ENCODE measurements at places on chromosomes 2 and 18.

GRCh38 chr2:14245901-14246300 lies 386.6 kb upstream of the LRATD1 start:
- DNase-seq = no peak

DNA sequence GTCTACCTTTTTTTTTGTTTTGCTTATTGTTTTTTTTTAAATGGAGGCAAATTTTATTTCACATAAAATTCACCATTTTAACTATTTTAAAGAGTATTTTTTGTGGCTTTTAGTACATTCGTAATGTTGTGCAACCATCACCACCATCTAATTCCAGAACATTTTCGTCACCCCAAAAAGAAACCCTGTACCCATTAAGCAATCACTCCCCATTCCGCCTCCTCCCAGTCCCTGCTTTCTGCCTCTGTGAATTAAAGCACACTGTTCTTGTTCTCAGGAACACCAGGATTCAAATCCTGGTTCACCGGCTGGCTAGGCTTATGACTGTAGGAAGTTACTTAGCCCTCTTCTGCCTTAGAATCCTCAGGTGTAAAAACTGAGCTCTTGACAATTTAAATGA lies 36.9 kb upstream of the EPAS1 start:
- DNase-seq = no peak

- no peak for DNase-seq
Measured at GRCh38 chr2:217749008-217749407, 253.8 kb downstream of the TNS1 start.

DNA sequence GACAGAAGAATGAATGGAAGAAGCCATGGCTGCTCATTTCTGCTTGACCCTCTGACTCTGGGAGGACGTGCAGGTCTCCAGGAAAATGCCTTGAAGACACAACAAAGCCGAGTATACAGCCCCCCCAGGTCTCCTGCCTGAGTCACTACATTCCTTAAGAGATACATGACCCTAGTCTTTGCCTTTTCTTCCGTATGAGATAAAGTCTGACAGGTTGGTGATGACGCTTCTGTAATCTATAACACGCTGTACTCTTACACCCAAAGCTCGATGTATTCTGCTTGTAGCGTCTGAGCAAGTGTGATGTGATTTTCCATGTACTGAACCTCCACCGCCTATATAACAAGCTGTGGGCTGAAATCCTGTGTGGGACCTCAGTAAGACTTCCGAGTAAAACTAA lies 77.3 kb downstream of the KCTD1 start:
- DNase-seq = no peak

GRCh38 chr18:76351961-76352581 lies 143.0 kb downstream of the ZNF516 start:
- DNase-seq = no peak

DNA sequence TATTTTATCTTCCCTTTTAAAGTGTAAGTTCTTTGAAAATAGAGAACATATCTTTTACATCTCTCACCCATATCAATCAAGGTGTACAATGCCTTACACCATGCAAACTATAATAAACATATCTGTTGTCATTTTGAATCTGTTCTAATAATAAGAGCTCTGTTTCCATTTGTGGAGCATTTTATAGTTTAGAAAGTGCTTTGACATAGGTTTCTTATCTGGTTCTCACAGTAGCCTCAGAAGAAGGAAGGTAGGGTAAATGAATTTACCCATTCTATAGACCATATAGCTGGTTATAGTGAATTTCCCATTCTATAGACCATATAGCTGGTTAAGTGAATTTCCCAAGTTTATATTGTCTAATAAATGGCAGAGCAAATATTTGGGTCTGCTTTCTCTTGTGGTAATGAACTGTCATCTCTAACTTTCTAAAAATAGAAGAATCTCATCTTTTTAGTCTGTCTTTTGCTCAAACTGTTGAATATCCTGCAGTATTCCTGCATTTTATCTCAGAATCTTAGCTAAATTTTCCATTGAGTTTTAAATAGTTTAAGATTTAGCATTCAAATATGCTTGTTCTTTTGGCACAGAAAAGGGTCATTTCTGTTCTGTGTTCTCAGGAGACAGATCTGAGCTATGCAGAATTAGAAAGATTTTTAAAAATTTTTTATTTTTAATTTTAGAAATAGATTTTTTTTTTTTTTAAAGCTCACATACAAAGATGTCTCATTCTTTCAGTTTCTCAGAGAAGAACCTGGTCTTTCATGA lies 80.7 kb upstream of the STON1 start:
- DNase-seq = no peak

DNA sequence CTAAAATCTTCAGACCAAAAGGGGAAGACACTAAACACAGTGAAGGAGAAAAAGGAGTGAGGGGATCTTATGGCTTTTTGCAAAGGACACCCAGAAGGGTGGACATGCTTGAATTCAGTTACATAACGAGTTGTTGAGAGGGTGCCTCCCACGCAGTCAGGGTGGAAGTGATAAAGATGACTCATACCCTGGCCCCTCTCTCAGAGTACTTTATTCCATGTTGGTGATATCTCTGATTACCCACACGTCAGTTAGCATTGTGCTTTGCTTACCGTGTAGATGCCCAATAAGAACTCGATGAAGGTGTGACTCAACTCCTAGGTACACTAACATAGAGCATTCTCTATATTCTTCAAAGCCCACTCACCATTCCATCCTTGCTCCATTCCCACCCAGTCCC lies 44.4 kb downstream of the EN1 start:
- no peak for DNase-seq

- DNase-seq = peak; percentile 76
Measured at GRCh38 chr2:147082850-147083522, 761.8 kb upstream of the ACVR2A start.

DNA sequence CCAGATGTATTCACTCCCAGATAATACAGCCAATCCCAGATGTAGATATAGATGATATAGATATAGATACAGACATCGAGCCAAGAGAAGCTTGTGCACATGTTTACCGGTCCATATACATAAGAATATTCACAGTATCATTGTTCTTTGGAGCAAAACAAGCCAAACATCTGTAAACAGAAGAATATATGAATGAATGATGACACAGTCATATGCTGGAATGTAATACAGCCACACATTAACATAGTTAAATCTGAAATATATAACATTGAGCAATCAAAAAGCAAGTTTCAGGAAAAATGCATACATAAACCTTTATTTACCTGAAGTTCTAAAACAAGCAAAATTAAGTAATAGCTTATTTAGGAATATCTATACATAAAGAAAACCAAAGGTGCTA lies 182.5 kb downstream of the TXNL1 start:
- DNase-seq = no peak

- DNase-seq = no peak
Measured at GRCh38 chr2:24632172-24632571, 141.1 kb downstream of the NCOA1 start.

DNA sequence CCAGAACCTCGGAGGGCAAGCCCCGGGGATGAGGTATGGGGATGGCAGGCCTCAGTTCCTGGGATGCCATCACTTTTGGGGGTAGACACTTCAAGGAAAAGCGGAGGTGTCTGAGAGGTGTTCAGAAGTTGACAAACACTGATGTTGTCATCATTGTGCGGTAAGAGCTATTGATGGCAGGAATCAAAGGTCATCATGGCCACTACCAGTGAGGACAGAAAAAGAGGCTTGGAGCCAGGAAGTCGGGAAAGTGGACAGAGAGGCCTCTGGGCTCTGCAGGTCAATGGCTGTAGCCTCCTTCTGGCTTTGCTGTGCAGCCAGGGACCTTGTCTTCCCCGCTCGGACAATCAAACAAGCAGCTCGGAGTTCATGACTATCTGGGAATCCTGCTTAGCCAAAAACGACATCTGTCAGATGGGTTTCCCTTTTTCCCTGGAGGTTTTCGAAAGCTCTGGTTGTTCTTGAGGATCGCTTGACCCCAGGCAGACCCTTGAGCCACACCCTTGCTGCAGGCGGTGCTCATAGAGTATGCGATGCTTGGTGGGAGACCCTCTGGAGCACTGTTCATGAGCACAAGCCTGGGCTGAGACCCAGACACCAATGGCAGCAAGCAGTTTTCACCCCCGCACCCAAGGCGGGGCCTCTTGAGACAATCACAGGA lies 19.4 kb downstream of the ACKR3 start:
- no peak for DNase-seq

GRCh38 chr2:234577191-234577590 lies 80.3 kb upstream of the ARL4C start:
- no peak for DNase-seq

GRCh38 chr2:227871375-227871791 lies at the start of gene DAW1:
DAW1 (plus strand) TSS chr2:227871631; CDS start chr2:227871690, 59 bp downstream.
- peak; percentile 15 for DNase-seq

DNA sequence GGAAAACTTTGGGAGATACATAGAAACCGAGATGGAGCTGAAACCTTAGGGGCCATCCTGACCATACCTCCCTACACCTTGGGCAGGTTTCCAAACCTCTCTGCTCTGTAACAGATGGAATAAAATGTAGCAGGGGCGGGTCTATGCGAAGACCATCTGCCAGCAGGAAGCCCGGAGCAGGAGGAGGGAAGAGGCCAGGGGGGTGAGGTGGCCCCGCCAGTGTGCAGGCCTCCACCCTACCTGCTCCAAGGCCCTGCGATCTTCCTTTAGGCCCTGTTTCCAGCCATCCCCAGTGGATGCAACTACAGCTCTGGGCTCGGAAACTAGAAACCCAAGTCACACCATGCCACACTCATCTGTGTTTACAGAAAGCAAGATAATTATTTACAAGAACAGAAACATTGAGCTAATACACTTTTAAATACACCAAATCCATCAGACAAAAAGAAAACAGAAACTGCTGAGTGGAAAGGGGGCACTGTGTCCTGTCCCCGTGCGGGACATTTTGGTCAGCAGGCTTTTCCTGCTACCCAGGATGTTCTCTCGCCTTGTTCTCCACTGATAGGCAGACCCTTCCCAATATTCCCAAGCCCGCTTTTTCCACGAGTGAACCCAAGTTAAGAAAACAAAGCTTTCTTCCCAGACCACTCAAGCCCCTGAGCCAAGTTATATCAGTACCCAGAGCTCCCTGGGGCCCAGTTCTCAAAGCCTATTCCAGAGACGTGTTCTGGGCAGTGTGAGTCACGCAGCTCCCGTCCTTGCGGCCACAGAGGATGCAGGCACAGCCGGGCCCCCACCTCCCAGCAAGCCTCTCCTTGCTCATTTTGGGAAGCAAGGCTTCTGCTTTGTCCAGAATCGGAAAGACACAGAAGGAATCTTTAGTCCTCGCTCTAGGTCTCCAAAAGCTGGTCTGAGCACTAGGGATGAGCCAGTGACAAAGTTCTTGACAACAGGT lies 17.3 kb downstream of the CIB4 start:
- no peak for DNase-seq

DNA sequence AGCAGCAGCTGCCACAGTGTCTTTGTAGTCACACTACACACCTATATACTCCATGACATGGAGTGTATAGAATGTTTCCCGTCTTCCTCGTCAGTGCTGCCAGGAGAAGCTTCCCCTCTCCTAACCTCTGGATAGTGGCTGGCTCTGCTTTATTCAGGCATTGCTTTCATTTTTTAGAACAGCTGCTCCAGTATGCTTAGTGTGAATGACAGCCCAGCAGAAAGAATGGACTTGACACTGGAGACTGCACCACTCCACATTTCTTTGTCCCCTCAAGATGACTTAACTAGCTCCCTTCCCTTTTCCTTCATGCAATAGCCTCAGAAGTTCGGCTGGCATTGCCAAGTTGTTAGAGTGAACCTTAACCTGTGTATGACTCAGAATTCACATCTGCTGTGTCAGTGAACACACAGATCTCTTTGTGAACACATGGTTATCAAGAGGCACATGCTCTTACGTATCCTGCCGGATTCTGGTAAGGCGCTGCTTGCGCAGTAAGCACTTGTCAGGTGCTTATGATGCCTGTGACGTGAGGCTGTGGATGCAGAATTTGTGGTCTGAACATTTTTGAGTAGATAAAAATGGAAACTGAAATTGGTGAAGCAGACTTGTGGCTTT lies 73.9 kb downstream of the NEDD4L start:
- no peak for DNase-seq

DNA sequence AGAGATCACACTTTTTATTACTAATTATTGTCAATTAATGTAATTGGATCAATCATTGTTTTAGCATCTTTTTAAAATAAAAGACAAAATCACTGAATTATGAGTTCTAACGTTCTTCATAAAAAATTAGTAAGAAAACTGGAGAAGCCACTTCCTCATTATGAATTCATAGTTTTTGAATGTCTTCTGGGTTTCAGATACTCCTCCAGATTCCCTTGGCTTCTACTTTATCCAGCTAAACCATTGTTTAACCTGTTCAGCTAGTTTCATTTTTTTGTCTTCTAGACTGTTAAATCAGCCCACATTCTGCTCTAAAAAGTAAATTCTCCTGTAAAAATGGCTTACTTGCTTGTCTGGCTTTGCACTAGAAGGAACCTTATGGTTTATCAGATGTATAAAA lies 753.4 kb upstream of the ACVR2A start:
- DNase-seq = no peak

GRCh38 chr2:84801811-84802210 lies 79.1 kb downstream of the TRABD2A start:
- no peak for DNase-seq

DNA sequence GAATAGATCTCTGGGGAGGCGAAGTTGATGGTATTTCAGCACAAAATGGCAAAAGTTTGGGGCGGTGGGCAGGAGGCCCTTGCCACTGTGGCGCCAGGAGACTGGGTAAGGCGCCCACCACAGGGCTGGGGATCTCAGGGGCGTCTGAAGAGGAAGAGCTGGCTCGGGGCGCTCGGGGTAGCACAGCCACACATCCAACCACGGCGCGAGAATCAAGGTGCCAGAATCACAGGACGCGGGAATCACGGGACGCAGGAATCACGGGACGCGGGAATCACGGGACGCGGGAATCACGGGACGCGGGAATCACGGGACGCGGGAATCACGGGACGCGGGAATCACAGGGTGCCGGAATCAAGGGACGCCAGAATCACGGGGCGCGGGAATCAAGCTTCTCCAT lies 174.4 kb downstream of the TMEM18 start:
- no peak for DNase-seq

DNA sequence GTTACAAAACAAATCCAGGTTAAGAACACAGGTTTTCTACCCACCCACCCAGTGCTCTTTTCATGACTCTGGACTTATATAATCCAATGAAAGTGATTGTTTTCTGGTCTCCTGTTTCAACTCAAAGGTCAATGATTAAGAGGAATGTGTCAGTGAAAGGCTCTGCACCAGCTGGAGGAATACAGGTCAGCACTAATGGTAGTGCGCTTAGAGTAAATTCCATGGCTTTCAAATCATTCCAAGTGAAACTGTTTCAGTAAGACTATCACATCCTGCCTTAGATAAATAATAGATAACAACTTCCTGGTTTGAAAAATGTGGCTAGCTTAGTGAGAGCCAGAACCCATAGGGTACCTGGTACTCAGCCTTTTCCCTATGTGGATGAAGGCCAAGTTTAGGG lies 47.8 kb downstream of the SLC9A4 start:
- DNase-seq = no peak

All from MM.1S (cell line).